Right ventricle myocardium superior (tissue), 1 donor: ENCODE measurements at places on chromosomes 7 and 10. TPM values are rescaled to one million over a fixed set of nuclear protein-coding genes. Genes with fewer than 3 reads are reported as not detected.

Gene SAP25
- total RNA-seq: 0.54 TPM

- DNase-seq: no peak
Observed at GRCh38 chr10:89555688-89556445, 20.5 kb upstream of the SLC16A12 start.

DNA sequence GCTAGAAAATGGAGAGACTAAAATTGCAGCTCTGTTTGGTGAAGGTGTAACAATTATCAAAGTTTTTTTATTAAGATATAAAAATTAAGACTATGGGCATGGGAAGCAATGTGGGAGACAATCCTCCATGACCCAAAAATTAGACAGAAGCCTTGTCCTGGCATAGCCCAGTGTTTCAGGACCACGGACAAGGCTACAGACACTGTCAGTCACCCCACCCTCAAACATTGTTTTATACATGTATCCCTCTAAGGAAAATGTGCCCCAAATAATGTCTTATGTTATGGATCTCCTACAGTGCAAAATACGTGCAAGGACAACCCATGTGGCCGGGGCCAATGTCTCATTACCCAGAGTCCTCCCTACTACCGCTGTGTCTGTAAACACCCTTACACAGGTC, 24.0 kb downstream of the HABP2 start:
- DNase-seq: no peak

- DNase-seq: no peak
Observed at GRCh38 chr7:19079066-19079465, 38.4 kb downstream of the TWIST1 start.

DNA sequence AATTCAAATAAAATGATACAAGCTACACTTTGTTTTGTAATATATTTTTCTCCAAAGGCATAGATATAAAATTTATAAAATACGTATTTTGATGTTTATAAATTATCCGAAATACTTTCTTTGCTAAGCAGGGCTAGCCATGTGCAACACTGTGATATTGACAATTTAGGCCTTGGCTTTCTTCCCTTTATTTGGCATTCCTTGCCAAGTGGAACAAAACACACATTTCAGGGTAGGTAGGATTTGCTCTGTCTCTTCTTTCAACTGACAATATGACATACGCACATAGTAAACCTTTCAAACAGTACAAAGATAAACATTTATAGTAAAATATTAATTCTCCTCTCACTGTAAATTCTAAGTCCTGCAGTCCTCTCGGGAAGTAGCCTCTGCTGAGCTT, 103.3 kb upstream of the POT1 start:
- DNase-seq: no peak
